GM18507 (cell line): ENCODE measurements at places on chromosomes 3 and 15.

DNA sequence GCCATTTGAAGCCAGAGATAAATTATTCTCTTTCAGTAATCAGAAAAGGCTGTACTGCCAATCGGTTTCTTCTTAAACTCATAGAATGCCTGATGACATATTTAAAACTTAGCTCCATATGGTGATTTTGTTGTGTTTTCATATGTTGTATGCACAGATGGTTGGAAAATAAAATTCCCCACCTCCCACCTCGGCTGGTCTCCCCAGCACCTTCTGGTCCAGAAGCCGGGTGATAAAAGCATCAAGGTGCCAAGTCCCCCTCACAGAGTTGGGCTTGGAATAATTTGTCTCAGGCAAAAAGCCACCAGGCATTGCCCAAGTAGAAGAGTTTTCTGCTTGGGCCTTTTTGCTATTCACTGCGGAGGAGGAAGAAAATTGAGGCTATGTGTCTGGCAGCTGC lies 18.4 kb downstream of the LARS2 start:
- no peak for DNase-seq

GRCh38 chr15:70025413-70026296 lies 72.1 kb downstream of the TLE3 start:
- no peak for DNase-seq

GRCh38 chr15:85551221-85551832 lies 170.9 kb downstream of the AKAP13 start:
- no peak for DNase-seq

DNA sequence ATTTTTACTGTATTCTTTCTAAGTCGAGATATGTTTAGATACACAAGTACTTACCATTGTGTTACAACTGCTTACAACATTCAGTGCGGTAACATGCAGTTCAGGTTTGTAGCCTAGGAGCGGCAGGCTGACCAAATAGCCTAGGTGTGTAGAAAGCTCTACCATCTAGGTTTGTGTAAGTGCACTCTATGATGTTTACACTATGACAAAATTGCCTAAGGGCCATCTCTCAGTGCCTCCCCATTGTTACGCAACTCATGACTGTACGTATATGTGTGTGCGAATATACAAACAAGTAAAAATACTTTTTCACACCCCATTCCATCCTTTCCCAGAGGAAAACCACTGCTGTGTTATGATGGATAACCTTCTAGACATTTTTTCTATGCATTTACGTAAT lies 44.3 kb downstream of the PXYLP1 start:
- DNase-seq: no peak
